ENCODE measurements at places on chromosomes 1 and 21. TPM values are rescaled to one million over a fixed set of nuclear protein-coding genes. Genes with fewer than 3 reads are reported as not detected.

The KIRREL1 gene
- total RNA-seq: 200 TPM

The LCE1E gene
- total RNA-seq: 0.42 TPM

The PER3 gene
- 4.5 TPM for total RNA-seq

The CHRM3 gene
- 2.8 TPM for total RNA-seq

The KCNJ15 gene
- 1.8 TPM for total RNA-seq

The KLF17 gene
- total RNA-seq: 0.05 TPM

The CYP4A11 gene
- total RNA-seq: not detected

The FCGR3A gene
- total RNA-seq: not detected

The TDRD10 gene
- total RNA-seq: not detected

The RNU5D-1 gene
- total RNA-seq: not detected

The KIF14 gene
- total RNA-seq: 8.8 TPM

The HSD11B1 gene
- 1.2 TPM for total RNA-seq

The CYP4X1 gene
- not detected for total RNA-seq

The LENEP gene
- total RNA-seq: not detected

The SPRR2D gene
- not detected for total RNA-seq

The CTSE gene
- not detected for total RNA-seq

The WNT4 gene
- total RNA-seq: 0.59 TPM

The CD2 gene
- not detected for total RNA-seq

The ZNF593OS gene
- total RNA-seq: not detected
